IPS DF 19.7 (cell line): ENCODE measurements at places on chromosomes 16 and 17.

GRCh38 chr16:9437115-9437514 is 345.7 kb downstream of the HAPSTR1 start:
- no peak for DNase-seq

DNA sequence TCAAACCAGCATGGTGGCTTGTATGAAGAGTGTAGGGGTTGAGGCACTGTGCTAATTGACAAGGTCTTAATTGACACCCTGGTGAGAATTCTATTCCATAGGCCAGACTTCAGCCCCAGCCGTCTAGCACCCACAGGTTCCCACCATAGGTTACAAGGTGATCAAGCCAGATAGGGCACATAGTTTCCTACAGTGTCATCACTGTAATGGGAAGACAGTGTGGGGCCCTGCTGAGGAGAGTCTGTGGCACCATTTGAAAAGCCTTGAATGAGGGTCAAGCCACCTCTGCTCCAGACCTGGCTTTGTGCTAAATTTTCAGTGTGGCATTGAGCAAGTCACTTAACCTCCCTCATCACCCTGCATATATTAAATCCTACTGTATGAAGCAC is 36.2 kb downstream of the YPEL2 start:
- no peak for DNase-seq

GRCh38 chr16:85185303-85186100 is 73.2 kb upstream of the CIBAR2 start:
- no peak for DNase-seq

DNA sequence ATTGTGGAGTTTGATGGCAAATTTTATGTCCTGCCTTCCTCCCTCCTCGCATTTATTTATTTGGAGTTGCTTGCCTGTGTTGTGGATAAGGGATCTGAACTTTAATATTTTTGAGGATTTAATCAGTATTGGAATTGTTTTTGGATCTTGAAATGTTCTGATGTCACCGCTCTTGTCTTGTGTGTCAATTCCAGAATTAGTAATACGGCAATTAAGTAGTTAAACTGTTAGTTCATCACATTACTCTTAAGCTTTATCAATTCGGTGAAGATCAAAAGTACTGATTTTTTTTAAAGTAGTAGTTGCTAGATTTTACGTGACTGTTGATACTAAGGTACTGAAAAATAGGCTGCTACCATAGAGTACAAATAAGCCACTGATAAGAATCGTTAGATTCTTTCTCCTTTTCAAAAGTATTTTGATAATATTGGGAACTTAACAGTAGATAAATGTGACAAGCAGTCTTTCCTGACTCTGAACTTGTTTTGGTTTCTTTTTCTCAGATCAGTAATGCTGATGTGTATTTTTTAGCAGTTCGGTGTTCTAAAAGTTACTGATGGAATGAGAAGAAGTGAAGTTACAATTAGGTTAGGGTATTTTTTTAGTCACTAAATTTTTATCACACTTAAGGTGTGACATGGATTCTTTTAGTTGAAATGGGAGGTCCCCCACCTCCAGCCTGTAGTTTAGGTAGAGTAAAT is 2.0 kb downstream of the RBBP6 start:
- no peak for DNase-seq

DNA sequence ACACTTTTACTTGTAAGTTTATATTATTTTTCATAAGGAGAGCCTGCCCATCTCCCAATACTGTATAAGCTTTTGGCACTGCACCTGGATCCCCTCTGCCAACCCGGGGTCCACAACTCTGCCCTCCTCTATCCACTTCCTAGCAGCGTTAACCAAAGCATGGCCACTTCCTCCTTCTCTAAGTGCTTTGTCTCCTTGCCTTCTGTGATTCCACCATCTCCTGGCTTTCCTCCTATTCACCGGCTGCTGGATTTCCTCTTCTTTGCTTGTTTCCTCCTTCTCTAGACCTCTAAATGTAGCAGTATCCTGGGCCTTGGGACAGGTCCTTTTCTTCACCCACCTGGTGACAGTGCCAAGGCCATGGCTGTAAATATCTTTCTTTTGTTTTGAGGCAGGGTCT is 20.0 kb upstream of the WFIKKN2 start:
- no peak for DNase-seq

- no peak for DNase-seq
Measured at GRCh38 chr17:81428121-81428515, 32.9 kb downstream of the BAHCC1 start.

GRCh38 chr16:7834771-7835431 is 502.3 kb downstream of the RBFOX1 start:
- no peak for DNase-seq

DNA sequence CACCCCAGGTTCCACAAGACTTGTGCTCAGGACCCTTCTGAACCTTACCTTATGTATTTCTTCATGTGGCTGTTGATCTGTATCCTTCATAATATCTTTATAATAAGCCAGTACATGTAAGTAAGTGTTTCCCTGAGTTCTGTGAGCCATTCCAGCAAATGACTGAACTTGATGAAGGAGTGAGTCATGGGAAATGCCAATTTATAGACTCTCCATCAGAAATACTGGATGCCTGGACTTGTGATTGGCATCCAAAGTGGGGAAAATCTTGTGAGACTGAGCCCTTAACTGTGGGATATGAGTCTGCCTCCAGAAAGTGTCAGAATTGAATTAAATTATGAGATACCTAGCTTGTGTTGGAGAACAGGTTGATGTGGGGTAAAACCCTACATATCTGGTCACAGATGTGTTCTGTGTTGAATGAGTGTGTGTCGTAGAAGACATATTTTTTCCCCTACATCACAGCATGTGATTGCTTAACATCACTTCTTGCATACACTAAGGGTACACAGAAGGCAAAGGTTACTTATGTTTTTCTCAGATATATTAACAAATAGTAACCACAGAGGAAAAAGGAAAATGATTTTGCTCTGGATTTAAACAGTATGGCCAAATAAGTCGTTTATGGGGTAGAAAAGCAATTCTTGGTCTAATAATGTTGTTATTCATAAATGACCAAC is 70.2 kb upstream of the NETO2 start:
- no peak for DNase-seq

DNA sequence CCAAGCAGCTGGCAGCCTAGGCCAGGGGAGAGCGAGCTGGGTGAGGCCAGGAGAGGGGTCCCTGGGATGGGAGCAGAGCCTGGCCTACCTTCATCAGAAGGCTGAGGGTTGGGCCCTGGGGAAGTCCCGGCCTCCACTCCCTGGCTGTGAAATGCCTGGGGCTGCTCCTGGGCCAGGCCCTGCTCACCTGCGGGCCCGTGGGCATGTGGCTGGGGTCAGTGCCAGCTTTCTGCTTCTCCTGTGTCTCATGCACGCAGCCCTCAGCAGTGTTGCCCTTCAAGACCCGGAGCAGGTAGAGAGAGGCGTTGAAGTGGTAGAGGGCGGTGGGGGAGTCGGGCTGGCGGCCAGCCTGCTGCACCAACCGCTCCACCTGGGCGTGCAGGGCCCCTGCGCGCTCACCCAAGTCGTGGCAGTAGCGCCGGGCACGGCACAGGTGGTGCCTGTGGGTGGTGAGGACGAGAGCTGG is 12.4 kb downstream of the MYBBP1A start:
- DNase-seq, result no peak

- no peak for DNase-seq
Measured at GRCh38 chr17:81477173-81477572, 35.4 kb downstream of the ACTG1 start.

DNA sequence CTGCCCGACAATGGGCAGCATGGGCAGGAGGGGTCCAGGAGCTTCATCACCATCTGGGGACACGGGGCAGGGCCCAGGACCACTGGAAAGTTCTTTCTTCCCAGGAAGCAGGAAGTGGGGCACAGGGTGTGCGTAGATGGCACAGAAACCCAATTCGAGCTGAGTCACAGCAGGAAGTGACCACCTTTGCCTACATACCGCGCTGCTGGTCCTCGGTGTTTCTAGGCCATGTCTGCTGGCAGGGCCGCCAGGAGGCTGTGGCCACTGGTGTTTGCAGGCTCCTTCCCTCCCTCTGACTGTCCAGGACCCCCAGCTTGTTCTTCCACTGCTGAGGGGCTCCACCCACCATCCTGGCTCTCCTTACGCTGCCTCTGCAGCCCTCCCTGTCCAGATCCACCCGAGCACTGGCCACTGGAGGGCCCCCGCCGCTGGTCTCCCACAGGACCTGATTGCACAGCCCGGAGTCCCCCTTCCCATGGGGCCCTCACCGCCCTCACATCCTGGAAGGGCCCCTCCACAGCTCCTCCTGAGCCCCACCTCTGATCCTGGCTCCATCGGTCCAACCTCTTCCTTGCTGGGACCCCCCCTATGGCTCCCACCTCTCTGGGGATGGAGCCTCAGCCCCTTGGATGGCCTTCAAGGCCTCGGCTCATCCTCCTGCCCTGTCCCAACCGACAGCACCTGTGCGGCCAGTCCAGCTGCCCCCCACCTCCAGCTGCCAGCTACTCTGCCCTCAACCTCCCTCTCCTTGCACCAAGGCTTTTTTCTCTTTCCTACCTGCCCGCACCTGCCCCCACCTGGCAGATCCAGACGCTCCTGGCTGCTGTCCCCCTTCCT is 14.5 kb upstream of the RASD1 start:
- DNase-seq, result no peak

GRCh38 chr17:81932333-81932983 is 4.6 kb downstream of the PYCR1 start:
- no peak for DNase-seq

DNA sequence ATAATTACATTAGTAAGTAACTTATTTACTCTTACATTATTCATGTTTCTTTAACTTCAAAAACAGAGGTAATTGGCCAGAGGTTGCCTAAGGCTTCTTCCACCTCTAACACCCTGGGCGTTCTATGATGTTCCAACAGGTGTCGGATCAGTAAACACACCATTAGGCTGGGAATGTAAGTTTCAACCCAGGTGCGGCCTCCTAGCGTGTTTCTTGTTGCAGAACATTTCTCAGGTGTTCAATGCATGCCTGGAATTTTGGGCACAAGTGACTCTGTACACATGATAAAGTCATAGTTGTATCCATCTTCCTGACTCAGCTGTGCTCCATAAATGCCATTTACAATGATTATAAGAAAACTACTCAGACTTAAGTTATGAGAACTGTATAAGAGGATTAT is 1.0 kb downstream of the KRTAP2-2 start:
- DNase-seq, result no peak

- no peak for DNase-seq
Measured at GRCh38 chr16:24452724-24453123, 86.6 kb upstream of the RBBP6 start.

DNA sequence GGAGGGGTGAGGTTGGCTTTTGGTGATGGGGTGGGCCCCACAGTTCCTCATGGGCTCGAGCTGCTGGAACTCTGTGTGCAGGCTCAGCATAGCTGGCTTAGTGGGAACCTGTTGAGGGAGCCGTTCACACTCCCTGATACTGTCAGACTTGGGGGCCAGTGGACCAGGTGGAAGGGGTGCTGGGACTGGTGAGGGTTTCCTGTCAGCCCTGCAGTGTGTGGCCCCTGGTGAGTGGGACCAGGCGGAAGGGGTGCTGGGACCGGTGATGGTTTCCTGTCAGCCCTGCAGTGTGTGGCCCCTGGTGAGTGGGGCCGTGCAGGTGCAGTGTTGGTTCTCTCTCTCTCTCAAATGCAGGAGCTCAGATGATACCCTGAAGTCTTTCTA is 45.1 kb upstream of the ZNF750 start:
- DNase-seq, result no peak
